ENCODE measurements at places on chromosomes 11 and 22. TPM values are rescaled to one million over a fixed set of nuclear protein-coding genes. Genes with fewer than 3 reads are reported as not detected.

The USH1C gene
- not detected for total RNA-seq

The POU2AF3 gene
- total RNA-seq = 0.36 TPM

DNA sequence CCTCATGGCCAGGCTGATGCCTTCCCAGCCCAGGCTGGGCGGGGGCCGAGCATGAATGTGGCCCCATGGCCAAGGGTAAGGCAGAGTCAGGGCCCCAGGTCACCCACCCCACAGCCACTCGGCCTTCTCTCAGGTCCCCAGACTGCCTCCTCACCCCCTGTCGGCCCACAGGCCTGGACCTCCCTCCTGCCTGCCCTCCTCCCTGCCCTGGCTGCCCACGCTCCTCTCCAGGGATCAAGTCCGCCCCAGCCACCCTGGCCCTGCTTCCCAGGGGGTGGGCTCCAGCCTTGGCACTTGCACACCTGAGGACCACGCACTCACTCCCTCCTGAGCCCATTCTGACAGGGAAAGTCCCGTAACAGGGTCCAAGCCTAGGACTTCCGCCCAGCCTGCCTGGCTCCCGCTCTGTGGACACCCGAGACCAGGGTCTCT is 37.8 kb upstream of the TH start:
- H3K4me3 ChIP-seq = no peak overlapping the region
- peaks cover 5% of the 10 kb centered on the region for H3K27me3 ChIP-seq
- H3K4me1 ChIP-seq = no peaks in the 10 kb centered on the region

GRCh38 chr22:22800716-22801115 is 86.9 kb upstream of the IGLL5 start:
- H3K27ac ChIP-seq = no peak overlapping the region
- H3K27me3 ChIP-seq = no peaks in the 10 kb centered on the region
- DNase-seq = peak; percentile 42
- no peaks in the 10 kb centered on the region for H3K36me3 ChIP-seq
- H3K4me3 ChIP-seq = no peak overlapping the region

DNA sequence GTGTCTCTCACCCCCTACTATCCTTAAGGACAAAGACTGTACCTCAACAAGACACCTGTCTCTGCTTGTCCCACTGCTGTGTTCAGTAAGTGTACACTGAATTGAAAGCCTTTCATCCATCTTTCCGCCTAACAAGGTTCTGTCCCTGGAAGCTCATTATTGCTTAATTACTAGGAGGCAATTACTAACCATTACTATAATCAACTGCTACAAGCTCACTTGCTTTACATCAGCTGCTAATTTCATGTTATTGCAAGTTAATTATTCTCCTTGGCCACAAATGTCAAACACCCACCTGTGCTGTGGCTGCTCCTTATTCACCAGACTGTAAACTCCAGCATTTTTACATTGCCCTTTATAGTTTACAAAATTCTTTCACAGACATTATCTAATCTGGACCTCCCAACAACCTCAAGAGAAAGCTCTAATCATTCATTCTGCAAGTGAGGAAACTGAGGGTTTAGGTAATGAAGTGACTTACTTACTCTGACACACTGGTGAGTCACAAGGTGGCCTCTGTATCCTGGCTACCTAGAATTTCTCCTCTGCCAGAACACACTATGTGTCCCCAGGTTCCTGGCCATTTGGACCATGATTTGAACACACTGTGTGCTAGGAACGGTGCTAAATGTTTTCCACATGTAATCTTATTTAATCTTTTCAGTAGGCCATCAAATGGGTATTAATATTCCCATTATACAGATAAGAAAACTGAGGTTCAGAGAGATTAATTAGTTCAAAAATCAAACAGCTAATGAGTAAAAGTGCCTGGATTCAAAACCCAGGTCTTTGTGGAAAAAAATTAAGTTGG is 66.7 kb downstream of the RAB30 start:
- no peaks in the 10 kb centered on the region for H3K36me3 ChIP-seq
- DNase-seq = no peak
- H3K27ac ChIP-seq = no peak overlapping the region
- H3K4me3 ChIP-seq = no peak overlapping the region
- peaks cover 13% of the 10 kb centered on the region for H3K4me1 ChIP-seq

DNA sequence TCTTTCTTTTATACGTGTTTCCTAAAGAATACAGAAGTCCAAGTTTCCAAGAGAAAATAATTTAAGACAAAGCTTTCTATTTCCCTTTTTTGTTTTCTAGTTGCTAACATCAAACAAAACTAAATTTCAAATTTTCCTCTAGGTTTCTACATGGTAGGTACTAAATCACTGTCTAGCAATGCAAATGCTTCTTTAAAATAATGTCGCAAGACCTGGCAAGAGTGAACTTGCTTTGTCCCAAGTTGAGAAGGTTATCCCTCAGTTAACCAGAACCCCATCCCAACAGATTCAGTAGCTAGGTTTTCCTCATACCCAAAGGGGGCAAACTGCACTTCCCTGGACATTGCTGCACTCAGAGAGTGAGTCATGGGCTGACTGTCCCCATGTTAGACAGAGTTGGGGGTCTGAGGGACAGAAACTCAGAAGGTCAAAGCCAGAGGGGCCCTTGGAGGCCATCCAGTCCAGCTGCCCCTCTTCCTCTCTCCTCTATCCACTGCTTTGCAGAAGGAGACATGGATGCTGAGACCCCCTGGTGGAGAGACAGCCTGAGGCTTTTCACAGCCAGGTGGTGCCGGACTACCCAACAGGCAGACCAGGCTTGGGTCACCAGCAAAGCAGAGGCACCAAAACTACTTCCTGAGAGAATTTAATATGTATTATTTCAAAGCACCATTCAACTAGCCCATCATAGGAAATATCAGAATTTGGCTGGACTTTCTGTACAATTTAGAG is 23.1 kb downstream of the OR2AT4 start:
- no peaks in the 10 kb centered on the region for H3K36me3 ChIP-seq
- no peak overlapping the region for H3K4me3 ChIP-seq
- H3K4me1 ChIP-seq = peaks cover 11% of the 10 kb centered on the region

DNA sequence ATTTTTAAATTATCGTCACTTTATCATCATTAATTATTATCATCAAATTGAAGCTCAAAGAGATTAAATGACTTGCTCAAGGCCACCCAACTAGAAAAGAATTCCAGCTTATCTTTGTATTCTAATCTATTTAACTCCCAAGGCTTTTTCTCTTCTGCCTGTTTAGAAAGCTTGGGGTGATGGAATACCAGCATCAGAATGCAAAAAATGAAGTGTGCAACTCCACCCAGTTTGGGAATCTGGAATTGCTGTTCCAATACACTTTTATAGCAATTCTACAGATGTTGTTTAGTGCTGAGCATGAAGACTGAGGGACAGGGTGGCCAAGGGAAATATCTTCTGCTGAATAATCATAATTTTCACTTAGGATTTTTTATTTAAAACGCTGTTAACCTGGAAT is 97.2 kb upstream of the FIBIN start:
- no peak for DNase-seq
- no peak overlapping the region for H3K27ac ChIP-seq
- H3K4me3 ChIP-seq = no peak overlapping the region

The MB gene
- 0.36 TPM for total RNA-seq

The KRTAP5-11 gene
- not detected for total RNA-seq

DNA sequence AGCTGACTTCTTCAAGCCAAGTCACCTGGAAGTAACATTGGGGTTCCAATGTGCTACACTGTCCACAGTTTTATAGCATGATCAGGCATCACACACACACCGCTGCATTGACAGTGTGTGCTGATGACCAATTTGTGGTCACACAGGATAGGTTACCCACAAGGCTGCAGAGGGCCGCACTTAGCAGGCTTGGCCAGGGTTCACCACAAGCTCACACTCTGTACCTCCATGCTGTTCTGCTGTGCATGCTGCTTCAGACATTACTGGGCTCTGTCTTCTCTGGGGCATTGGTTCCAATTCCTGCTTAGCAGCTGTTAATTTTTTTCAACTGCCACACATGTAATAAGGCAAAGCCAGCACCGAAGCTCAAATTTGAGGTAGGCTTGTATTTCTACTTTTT is 11.0 kb upstream of the NRIP3 start:
- H3K36me3 ChIP-seq = no peaks in the 10 kb centered on the region
- DNase-seq = no peak
- no peak overlapping the region for H3K4me3 ChIP-seq
- peaks cover 6% of the 10 kb centered on the region for H3K4me1 ChIP-seq
- H3K27ac ChIP-seq = no peak overlapping the region

DNA sequence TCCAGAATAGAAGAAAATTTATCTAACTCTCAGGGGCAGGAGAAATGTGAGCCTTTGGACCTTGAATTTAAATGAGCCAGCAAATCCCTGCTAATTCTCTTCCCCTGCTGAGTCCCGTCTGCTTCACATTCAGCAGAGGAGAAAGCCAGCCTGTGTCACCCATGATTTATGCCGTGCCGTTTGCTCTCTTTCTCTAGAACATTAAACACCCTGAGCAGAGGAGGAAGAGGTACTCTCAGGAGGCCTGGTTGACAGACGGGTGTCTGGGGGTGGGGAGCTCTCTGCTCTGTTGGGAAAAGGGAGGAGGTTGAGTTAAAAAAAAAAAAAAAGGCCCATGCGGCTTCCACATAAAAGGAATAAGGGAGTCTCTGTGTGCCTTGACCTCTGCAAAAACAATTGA is 11.3 kb upstream of the MTMR3 start:
- peaks cover 15% of the 10 kb centered on the region for H3K27me3 ChIP-seq
- H3K4me1 ChIP-seq = no peaks in the 10 kb centered on the region
- no peak overlapping the region for H3K4me3 ChIP-seq
- H3K36me3 ChIP-seq = no peaks in the 10 kb centered on the region
- no peak for DNase-seq

The SLC7A4 gene
- total RNA-seq = under 0.01 TPM

The PTPN5 gene
- total RNA-seq = not detected

DNA sequence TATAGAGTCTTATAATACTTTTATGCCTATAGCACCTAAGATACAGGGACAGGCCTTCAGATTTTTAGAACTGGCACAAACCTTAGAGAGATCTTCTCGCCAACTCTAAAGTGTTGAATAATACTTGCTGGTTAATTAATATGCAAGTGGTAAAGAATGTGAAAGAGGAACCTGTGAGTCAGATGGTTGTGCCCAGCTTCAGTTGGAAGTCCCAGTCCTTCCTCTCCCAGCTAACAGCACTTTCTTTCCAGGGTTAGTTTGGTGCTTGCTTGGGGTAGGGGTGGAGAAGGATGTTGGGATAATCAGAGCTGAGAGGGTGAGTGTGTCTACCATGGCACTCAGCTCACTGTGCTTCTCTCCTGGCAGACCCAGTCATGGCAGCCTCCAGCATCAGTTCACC is 4.9 kb upstream of the TMEM132A start:
- peaks cover 11% of the 10 kb centered on the region for H3K36me3 ChIP-seq
- peaks cover 20% of the 10 kb centered on the region for H3K4me1 ChIP-seq
- H3K27ac ChIP-seq = no peak overlapping the region
- DNase-seq = no peak
- H3K27me3 ChIP-seq = no peaks in the 10 kb centered on the region
- H3K4me3 ChIP-seq = no peak overlapping the region

DNA sequence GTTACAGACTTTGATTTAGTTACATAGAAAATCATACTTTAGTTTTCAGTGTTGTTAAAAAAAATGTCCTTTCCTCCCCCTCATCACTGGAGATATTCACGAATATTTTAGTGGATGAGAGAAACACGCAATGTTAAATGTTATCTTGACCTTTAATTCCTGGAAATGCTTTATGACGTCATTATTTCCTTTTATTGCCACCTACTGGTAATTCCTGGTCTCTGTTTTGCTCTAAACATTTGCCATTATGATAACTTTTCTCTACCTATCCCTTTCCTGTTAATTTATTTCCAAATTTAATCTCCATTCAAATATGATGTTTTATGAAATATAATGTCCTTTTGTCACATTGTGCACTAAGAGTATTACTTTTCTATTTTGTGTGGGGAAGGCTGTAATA is 770.6 kb downstream of the FAM181B start:
- H3K27me3 ChIP-seq = no peaks in the 10 kb centered on the region
- no peak for DNase-seq
- no peaks in the 10 kb centered on the region for H3K36me3 ChIP-seq
- H3K4me1 ChIP-seq = no peaks in the 10 kb centered on the region
- H3K27ac ChIP-seq = no peak overlapping the region

DNA sequence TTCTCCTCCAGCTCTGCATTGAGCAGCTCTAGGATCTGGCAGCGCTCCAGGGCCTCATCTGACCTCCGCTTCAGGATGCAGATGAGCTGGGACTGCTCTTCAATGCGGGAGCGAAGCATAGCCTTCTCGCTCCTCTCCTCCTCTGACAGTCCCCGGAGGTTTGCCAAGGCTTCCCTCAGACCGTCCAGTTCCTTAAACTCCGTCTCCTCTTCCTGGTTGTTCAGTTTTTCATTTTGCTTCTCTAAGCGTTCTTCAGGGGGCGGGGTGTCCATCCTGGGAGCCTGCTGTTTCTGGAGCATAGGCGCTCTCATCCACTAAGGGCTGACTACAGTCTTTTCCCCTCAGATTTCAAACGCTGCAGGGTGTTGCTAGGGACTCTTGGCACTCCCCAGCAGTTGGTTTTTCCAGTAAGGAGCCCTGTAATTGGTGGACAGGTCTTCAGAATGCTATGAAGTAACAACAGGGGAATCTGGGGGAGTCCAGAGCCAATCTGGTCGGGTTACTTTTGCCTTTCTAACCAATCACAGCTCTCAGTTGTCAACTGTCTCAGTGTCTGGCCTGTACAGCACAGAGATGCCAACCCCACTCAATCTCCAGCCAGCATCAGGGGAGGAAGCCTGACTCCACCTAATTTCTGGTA is at the start of gene CCDC89:
TSS of gene CCDC89 (minus strand) at position 376 of the 640 bp plus-strand sequence. CDS start at position 311, 65 bp downstream.
- DNase-seq = peak; percentile 95
- H3K27ac ChIP-seq = peak within 1 kb of the TSS; percentile 90
- H3K27me3 ChIP-seq = no peaks in the 10 kb centered on the region
- H3K4me1 ChIP-seq = peaks cover 23% of the 10 kb centered on the region

GRCh38 chr11:19602406-19602805 is 110.2 kb upstream of the NAV2 start:
- H3K27me3 ChIP-seq = no peaks in the 10 kb centered on the region
- peaks cover 28% of the 10 kb centered on the region for H3K4me1 ChIP-seq
- H3K27ac ChIP-seq = peak overlapping the region; percentile 23
- no peak overlapping the region for H3K4me3 ChIP-seq
- H3K36me3 ChIP-seq = no peaks in the 10 kb centered on the region
